Daoy (cell line): ENCODE measurements at places on chromosomes 13 and 19.
A peak's percentile ranks its signal among the peaks of the same experiment; 100 is the strongest.

DNA sequence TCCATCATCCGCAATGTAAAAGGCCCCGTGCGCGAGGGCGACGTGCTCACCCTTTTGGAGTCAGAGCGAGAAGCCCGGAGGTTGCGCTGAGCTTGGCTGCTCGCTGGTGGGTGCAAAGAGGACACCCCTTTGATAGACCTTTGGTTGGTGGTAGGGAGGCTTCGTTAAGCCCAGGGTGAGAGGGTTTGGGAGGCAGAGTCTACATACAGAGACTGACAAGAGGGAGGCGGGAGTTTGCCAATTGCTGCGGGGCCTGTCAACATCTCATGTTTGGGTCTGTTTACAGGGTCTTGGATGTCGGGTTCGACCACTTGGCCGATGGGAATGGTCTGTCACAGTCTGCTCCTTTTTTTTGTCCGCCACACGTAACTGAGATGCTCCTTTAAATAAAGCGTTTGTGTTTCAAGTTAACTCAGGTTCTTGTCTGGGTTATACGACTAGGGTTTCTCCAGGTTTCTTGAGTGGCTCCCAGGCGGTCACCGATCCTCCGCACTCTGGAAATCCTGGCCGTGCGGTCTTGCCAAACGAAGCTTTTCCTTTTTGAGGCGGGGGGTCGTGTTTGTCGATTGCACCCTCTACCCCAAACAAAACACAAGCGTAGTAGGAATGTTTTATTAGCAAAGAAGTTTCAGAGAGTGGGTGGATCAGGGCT lies 816 bp downstream of the RPS28 start:
- DNase-seq: no peak

DNA sequence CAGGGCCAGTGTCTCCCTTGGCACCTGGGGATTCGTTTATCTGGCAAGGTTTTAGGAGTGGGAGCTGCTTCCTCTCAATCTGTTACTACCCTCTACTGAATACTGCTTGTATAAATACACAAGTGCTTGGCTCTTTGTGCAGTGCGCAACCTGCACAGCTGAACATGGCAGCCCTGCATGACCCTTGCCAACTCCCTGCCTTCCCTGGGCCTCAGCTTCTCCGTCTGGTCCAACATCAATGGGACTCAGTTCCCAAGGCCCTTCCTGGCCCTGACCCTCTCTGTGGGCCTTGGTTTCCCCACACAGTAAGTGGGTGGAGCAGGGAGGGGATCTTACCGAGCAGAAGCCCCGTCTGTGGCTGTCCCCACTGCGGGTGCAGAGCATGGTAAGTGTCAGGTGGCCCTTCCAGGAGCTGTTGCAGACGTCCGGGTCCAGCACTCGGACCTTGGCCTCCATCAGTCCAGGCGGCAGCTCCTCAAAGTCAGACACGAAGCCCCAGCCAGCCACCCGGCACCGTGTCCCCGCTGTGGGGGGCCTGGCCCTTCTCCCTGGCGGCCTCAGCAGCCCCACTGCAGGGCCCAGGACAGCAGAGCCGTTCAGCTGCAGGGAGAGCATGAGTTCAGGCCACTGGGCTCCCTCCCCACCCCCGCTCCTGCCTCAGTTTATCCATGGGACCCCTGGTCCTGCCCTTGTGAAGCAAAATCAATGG lies 8.5 kb downstream of the PRSS57 start:
- DNase-seq: no peak

DNA sequence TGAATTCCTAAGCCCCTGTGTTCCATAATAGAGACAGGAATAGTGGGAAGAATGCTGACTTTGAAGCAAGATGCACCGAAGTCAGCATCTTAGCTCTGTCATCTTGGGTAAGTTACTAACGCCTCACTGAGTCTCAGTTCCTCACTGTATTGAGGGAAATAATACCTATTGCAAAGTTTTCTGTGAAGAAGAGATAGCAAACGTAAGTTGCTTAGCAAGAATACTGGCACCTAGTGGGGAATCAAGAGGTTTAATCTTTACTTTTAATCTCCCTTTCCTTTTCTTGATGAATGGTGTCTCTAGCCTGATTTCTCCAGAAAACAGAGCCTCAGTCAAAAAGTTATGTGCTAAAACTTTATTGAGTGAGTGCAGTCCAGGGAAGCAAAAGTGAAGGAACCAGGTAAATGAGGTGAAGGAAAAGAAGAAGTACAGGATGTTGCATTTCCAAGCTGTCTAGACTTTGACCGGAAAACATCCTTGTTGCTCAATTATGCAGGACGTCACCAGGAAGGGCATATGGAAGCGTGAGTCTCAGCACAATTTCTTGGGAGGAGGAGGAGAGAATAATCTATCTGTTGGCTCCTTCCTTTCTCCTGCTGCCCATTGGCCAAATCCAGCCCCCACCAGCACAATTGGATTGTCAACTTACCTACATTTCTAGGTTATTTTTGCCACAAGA lies 210.0 kb downstream of the B3GLCT start:
- DNase-seq: no peak

GRCh38 chr19:2636897-2637683 lies 65.4 kb downstream of the GNG7 start:
- peak; percentile 62 for DNase-seq

DNA sequence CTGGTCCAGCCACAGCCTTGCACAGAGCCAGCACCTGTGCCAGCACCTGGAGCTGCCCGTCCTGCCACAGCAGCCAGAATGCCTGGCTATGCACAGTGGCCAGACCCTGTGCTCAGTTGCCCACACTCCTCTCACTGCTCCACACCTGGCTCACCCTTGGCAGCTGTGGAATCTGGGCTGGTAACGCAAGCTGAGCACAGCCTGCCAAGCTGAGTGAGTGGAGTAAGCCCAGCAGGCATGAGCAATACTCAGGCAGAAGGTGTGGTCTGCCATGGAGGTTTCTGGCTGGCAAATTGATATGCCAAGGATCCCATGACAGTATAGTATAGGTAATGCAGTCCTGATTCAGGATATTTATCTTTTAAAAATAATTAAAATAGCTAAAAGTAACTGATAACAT lies 122.2 kb downstream of the PCDH9 start:
- DNase-seq: no peak

DNA sequence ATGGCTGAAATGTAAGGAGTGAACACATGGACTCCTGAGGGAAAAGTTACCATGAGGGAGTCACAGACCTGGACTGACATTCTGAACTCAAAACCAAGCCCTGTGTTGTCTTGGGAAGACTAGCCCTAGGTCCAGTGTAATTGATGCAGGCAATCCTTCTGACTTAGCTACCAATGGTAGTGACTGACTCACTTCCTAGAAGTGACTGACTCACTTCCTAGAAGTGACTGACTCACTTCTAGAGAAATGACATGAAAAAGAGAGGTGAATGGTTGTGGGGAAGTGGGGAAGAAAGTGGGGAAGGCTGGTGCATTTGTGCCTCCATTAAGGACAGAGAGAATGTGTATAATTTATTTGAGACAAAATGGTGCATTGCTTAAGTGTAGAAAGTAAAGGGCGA lies 49.9 kb downstream of the EDNRB start:
- DNase-seq: no peak
